NCI-H345 (cell line): ENCODE measurements at places on chromosomes 6 and 20.

DNA sequence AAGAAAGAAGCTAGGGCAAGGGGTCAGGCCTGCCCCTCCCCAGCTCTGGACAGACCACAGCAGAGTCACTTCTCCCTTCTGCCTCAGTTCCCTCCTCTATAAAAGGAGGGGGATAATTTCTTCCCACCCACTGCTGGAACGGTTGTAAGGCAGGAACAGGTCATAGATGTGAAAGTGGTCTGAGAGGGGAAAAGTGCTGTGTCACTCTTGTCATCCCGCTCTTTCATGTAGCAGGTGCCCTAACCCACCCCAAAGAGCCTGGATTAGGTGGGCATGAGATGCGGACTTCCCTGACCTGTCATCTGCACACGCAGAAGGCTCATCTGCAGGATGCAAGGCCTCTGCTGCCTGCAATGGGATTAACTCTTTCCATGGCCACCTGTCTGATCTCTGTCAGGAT, 218.2 kb upstream of the LRFN2 start:
- DNase-seq = no peak

DNA sequence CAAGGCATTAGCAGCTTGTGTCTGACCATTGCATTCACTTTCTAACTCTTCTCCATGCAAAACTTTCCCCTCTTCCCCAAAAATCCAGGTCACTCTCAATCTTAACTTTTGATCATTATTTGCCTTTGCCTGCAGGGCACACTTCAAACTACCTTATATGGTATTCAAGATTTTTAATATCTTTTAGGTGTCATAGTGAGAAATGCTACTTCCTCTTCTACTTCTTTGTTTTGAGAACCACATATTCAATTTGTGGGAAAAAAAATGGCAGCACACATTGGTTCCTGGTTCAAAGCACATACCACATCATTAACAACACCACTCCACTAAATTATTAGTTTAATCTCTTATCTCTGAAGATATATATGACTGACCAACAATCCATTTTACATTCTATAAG, 1267.0 kb upstream of the CITED2 start:
- DNase-seq = no peak

DNA sequence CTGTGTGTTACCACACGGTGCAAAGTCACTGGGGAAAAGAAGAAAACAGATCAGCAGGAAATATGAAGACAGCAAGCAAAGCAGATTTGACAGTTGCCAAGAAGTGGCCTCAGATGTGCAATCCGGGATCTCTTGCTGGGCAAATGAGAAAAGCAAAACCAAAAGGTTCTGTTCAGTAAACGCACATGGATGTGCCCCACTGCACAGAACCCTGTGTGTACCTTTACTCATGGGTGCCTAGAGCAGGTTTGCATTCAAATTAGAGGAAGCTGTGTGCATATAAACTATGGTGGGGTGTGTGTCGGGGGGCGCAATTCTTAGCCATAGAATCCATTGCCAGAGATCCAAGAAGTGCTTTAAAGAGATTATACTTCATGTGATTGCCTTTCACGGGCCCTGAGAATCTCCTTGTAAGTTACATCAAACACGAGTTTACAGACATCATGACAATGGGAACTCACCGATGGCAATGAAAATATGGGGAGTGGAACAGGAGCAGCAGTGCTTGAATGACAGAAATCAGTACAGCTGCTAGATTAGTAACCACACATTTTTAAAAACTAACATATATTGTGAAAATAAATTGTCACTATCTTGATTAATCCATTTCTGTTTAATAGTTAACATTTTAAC, 154.3 kb downstream of the ADGRG6 start:
- no peak for DNase-seq

- DNase-seq = no peak
These were observed 625.1 kb upstream of the IMPG1 start for GRCh38 chr6:76697585-76697984.

DNA sequence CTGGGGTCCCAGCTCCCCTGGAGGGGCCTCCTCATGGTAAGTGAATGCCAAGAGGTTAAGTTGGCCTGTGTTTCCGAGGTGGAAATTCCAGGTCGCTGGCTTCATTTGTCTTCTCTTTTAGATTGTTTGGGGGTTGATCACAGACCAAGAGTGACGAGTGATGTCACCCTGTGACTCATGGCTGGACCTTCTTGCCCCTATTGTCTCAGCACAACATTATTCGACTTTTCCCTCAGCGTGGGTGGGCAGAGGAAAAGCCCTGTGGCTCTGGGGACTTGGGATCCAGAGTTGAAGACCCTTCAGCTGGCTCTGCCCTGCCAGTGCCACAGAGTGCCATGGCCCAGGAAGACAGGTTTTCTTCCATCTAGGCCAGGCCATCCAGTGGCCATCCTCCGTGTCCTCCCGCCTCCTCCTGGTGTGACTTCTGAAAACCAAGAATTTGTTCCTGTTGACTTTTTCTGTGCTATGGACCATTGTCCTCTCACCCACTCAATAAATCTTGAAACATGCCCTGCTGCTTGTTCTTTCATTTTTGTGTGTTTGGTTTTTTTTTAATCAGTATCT, 15.4 kb upstream of the SNHG17 start:
- no peak for DNase-seq

DNA sequence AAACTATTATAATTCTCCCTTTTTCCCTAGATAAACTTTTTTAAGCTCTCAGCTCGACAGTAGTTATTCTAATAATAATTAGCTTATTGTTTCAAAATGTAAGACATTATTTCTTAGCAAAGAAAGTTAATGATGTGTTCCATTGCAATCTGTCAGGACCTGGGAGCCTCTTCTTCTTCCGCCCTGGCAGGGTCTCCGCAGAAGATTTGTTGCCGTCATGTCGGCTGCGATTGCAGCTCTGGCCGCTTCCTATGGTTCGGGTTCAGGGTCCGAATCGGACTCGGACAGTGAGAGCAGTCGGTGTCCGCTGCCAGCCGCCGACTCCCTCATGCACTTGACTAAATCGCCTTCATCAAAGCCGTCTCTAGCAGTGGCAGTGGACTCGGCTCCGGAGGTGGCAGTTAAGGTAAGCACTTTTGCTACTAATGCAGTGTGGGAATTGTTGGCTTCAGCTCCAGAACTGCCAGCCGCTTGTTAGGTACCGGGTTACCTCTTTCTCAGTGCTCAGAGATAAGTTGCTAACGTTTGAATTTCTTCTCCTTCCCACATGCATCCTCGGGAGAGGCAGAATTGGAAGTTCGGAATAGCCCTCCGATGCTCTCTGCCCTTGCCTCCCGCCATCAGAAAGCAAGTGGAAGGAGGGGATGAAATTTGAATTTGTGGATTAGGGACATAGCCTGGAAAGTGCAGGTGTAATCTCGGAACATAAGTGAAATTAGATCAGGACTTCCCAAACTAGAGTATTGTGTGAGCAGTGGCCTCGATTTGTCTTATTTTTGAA, at the start of gene CDC40:
Gene CDC40 (plus strand): TSS at position 200 of the 781 bp plus-strand sequence. CDS start 18 bp downstream, at position 218.
- DNase-seq = peak; percentile 73

- DNase-seq = no peak
These were observed 44.2 kb upstream of the SCRT2 start for GRCh38 chr20:719816-720215.

DNA sequence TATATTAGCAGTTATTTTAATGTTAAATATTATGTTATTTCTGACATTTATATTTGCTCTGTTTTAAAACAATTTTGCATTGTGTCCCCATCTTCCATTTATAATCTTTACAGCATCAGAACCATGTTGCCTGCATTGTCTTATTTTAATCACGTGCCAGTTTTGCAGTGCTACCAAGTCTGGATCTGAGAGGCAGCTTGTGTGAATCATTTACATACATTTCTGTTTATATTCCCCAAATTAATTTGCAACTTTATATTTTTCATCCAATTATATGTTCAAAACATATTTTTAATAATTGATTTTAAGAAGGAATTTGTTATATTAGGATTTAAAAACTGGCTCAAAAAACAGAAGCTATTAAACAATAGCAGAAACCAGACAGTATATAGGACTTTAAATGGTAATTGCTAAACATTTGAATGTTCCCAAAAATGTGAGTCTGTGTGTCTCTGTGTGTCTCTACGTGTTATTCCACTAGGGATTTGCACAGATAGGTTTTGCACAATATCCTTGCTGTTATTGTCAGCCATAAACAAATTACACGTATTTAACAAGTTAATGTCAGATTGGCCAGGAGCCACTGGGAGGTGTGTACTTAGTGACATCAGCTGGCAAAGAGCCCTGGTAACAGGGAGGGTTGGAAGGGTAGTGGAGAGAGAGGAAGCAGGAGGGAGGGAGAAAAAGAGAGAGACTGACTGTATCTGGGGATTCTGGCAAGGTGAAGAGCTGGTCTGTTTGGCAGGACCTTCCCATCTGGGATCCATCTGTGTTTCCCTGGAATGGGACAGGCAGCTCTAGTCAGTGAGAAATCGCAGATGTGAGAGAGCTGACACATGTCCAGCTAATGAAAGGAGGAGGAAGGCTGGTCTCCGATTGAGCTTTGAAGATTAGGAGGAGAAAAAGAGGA, 72.1 kb downstream of the CBFA2T2 start:
- peak; percentile 99 for DNase-seq

GRCh38 chr6:34462551-34462971, 3.3 kb upstream of the PACSIN1 start:
- no peak for DNase-seq

GRCh38 chr6:110250058-110250457, 69.8 kb downstream of the CDC40 start:
- no peak for DNase-seq

- DNase-seq = no peak
These were observed 972 bp downstream of the GSTA3 start for GRCh38 chr6:52908526-52908925.

GRCh38 chr6:3176562-3177355, 19.4 kb upstream of the TUBB2A start:
- no peak for DNase-seq

DNA sequence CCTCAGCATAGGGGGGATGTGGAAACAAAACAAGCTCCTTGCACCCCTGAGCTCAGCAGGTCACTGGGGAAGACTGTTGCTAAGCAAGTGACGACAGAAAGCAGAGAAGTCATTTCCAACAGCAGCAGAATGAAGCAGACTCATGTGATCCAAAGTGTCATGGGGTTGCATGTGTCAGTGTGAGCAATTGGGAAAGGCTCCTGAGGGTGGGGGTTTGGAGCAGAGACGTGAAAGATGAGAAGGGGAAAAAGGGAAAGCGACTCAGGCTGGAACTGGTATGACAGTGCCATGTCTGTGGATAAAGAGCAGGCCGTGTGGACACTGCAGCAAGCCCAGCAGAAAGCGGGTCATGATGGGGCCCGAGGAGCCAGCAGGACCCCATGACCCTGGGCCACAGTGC, 363.9 kb downstream of the PREX1 start:
- DNase-seq = no peak

DNA sequence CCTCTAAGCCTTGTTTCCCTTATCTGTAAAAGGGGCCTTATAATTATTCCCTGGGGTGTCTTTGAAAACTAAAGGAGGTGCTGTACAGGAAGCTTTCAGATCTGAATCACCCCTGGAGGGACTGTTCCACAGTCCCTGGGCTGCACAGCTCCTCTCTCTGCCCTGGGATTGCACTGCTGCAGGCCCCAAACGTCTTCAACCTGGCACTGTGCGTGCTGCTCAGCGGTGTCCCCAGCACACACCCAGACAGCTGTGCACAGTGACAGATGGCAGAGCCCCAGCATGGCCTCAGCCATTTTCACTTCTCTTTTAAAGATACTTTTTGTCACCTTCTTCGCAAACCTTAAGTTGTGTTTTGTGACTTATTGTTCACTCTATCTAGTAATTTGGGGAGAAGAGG, 50.7 kb upstream of the INSM1 start:
- no peak for DNase-seq

DNA sequence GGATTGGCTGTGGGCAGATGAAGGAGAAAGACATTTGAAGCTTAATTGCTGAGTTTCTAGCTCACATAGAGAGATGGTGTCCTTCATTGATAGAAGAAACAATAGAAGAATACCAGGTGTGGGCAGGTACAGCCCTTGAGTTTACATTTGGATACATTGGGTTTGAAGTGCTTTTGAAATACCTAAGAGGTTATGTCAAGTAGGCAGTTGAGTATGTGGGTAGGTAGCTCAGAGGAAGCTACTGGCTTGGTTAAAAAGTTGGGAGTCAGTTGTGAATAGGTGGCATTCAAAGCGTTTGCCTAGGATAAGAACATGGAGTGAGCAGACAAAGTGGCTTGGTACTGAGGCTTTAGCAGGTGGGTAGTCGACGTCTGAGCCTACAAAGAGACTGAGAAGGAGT, 25.0 kb downstream of the NDUFAF5 start:
- no peak for DNase-seq

DNA sequence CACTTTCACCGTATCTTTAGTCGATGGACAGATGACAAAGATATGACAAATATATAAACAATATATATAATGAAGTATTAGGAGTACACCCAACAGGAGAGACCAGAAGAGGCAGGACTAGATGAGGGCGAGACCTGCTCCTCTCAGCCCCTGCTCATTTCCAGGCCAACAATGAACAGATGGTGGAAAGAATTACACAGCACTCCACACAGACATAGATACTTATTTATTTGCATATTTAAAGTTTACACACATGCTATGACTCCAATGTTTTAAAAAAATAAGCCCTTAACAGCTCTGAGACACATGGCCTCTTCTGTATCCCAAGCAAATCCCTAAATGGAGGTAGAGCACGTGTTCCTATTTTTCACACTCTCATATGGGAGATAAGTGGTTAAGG, 10.4 kb downstream of the FAM210B start:
- DNase-seq = no peak

DNA sequence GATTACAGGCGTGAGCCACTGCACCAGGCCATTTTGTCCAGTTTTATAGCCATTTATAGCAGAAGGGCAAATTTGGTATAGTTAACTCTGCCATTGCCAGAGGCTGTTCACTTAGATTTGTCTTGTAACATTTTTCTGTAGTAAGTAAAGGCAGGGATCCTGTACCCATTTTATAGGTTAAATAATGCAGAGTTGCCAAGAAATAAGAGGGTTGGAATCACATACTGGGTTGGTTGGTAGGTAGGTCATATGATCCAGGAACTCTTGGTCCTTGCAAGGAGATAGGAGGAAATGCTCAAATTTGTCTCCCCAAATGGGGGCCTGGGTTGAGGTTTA, 68.1 kb downstream of the SHLD1 start:
- DNase-seq = no peak

- DNase-seq = peak; percentile 1
These were observed 158.8 kb downstream of the CDK19 start for GRCh38 chr6:110656492-110656891.

GRCh38 chr20:56870271-56870670, 241.2 kb downstream of the TFAP2C start:
- DNase-seq = no peak

DNA sequence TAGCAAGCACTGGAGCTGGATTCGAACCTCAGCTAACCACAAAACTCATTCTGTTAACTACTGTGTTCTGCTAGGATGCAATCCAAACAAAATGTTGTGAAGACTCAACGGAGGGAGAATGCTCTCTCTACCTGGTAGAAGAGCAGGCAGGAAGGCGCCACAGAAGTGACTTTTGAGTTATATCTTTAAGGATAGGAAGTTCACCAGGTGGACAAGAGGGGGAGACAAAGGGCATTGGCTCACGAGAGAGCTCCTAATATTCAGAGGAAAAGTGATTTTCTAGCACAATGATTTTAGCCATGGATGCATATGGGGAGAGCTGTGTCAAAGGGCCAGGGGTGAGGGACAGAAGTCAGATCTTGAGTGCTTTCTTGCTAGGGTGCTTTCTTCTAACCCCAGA, 108.4 kb upstream of the MAFB start:
- no peak for DNase-seq
